ENCODE measurements at places on chromosomes 3 and 15. TPM values are rescaled to one million over a fixed set of nuclear protein-coding genes. Genes with fewer than 3 reads are reported as not detected.

The GOLGA6B gene
- total RNA-seq = not detected

The ITIH1 gene
- not detected for total RNA-seq

The CYP8B1 gene
- not detected for total RNA-seq

The EFCC1 gene
- not detected for total RNA-seq

The NPAP1 gene
- not detected for total RNA-seq

The ST3GAL6 gene
- 4.1 TPM for total RNA-seq

The RETNLB gene
- total RNA-seq = not detected

The CSTA gene
- total RNA-seq = not detected

The PRSS50 gene
- total RNA-seq = 0.16 TPM

The ZXDC gene
- 31.4 TPM for total RNA-seq

The LIPH gene
- 0.13 TPM for total RNA-seq

The SLC28A2 gene
- not detected for total RNA-seq

The IREB2 gene
- 20.7 TPM for total RNA-seq

The ESYT3 gene
- total RNA-seq = 1.6 TPM

The MORC1 gene
- not detected for total RNA-seq

The ALS2CL gene
- total RNA-seq = 3.3 TPM

The SLC6A11 gene
- total RNA-seq = not detected

The DUOX2 gene
- total RNA-seq = not detected

The TMEM40 gene
- not detected for total RNA-seq
